ENCODE measurements at places on chromosomes 2 and 18. TPM values are rescaled to one million over a fixed set of nuclear protein-coding genes. Genes with fewer than 3 reads are reported as not detected.

DAW1 gene
- total RNA-seq, result not detected

TMEM17 gene
- total RNA-seq, result 2.4 TPM

ZBTB7C gene
- total RNA-seq, result 0.15 TPM

TFPI gene
- 12.9 TPM for total RNA-seq

ZNF804A gene
- not detected for total RNA-seq

SPOPL gene
- total RNA-seq, result 13.3 TPM

VIL1 gene
- total RNA-seq, result not detected

C2orf78 gene
- total RNA-seq, result 0.06 TPM

DQX1 gene
- 0.71 TPM for total RNA-seq

ABCG5 gene
- total RNA-seq, result not detected

ALKAL2 gene
- not detected for total RNA-seq

CRYGC gene
- total RNA-seq, result not detected

IRS1 gene
- total RNA-seq, result 13.0 TPM

MAIP1 gene
- total RNA-seq, result 14.0 TPM

ZNF2 gene
- total RNA-seq, result 5.1 TPM

ASPRV1 gene
- 0.30 TPM for total RNA-seq

ANKRD62 gene
- 0.15 TPM for total RNA-seq

KIF5C gene
- 53.0 TPM for total RNA-seq

BCL2 gene
- 4.9 TPM for total RNA-seq

CRACDL gene
- 0.07 TPM for total RNA-seq

- DNase-seq, result no peak
These were observed 74.7 kb upstream of the SNTG2 start for GRCh38 chr2:875687-876615.

GRCh38 chr2:85018049-85018447 lies 47.1 kb downstream of the KCMF1 start:
- DNase-seq, result no peak

GRCh38 chr2:105925390-105925789 lies 180.7 kb downstream of the NCK2 start:
- no peak for DNase-seq

- DNase-seq, result peak; percentile 33
These were observed 34.8 kb downstream of the SNTG2 start for GRCh38 chr2:985317-985898.

DNA sequence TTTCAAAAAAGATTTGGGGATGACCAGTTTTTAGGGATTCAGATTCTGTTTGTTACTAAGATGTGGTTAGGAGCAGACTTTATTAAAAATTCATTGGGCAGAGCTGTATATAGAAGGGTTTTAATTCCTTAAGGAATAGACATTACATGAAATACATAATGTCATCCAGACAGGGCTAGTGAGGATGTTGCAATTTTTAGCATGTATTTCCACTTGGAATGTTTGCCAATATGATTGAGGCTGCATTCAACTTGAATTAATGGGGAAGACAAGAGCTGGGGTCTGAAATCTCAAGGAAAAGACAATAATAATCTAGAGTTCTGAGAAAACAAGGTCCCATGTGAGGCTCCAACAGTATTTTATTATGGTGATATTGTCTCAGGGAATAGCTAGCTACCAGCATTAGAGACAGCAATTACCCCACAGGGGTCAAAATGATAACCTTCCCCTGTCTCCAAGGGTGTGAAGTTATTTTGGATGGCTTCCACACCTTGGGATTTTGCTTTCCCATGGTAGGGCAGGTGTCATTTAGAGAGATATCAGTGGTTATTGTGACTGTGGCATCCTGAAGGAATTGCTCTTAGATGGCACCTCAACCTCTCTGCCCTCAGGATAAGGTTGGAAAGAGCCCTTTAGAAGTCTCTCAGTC lies 60.2 kb downstream of the VSNL1 start:
- no peak for DNase-seq

GRCh38 chr2:30691091-30691947 lies 115.9 kb downstream of the CAPN13 start:
- no peak for DNase-seq

GRCh38 chr2:177265824-177266817 lies 1.6 kb upstream of the NFE2L2 start:
- no peak for DNase-seq

DNA sequence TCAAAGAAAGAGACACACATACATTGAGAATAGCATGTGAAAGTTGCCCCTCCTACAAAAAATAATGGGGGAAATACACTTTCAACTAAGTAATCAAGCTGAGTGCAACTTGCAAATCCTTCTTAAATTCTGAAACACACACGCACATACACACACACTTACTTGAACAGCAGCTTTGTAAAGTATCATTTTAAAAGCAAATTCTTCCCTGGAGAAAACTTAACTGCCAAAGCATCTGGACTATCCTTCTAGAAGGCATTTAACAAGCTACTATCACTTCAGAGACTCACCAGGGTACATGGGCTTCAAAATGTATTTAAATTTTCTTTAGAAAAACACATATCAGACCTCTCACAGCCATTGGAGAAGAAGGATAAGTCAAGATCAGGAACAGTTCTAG lies 15.3 kb downstream of the GAREM1 start:
- DNase-seq, result no peak

DNA sequence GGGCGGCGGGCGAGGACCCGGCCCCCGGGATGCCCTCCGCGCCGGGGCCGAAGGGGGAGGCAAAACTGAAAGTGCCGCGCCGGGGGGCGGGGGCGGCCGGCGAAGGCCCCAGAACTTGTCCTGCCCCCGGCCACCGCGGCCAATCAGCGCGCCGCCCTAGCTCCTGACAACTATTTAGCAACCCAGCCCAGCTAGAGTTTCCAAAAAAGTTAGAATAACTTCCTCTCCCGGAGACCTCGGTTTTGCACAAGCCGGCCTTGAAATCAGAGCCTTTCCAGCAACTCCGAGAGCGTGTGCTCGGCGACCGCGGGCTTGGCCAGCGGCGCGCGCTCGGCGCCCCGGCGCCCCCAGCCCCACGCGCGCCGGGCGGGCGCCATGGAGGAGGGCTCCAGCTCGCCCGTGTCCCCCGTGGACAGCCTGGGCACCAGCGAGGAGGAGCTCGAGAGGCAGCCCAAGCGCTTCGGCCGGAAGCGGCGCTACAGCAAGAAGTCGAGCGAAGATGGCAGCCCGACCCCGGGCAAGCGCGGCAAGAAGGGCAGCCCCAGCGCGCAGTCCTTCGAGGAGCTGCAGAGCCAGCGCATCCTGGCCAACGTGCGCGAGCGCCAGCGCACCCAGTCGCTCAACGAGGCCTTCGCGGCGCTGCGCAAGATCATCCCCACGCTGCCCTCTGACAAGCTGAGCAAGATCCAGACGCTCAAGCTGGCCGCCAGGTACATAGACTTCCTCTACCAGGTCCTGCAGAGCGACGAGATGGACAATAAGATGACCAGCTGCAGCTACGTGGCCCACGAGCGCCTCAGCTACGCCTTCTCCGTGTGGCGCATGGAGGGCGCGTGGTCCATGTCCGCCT lies at the start of gene TWIST2:
Gene TWIST2 (plus strand): TSS at position 245 of the 850 bp plus-strand sequence. CDS start 131 bp downstream, at position 376.
- peak; percentile 78 for DNase-seq

- no peak for DNase-seq
These were observed 119.0 kb upstream of the KLHL14 start for GRCh38 chr18:32891797-32892196.

- DNase-seq, result no peak
These were observed 14.1 kb upstream of the MEX3C start for GRCh38 chr18:51211552-51211951.

- DNase-seq, result no peak
These were observed 204.3 kb downstream of the DNAH7 start for GRCh38 chr2:195864316-195864715.

DNA sequence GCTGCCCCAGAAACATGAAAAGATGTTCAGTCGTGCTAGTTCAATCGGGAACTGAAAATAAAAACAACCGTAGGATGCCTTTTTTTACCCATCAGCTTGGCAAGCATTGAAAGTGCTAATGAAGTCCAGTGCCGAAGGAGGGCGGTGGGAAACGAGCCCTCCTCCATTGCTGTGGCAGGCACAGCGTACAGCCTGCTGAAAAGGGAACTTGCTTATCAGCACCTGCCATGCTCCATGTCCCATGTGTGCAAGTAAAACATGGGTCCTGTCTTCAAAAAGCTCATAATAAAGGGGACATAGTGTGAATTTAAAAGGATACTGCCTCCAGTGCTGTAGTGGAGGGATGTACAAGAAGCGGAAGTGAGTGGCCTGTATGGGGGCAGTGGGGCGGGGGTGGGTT lies 82.4 kb downstream of the ARMC9 start:
- DNase-seq, result no peak

DNA sequence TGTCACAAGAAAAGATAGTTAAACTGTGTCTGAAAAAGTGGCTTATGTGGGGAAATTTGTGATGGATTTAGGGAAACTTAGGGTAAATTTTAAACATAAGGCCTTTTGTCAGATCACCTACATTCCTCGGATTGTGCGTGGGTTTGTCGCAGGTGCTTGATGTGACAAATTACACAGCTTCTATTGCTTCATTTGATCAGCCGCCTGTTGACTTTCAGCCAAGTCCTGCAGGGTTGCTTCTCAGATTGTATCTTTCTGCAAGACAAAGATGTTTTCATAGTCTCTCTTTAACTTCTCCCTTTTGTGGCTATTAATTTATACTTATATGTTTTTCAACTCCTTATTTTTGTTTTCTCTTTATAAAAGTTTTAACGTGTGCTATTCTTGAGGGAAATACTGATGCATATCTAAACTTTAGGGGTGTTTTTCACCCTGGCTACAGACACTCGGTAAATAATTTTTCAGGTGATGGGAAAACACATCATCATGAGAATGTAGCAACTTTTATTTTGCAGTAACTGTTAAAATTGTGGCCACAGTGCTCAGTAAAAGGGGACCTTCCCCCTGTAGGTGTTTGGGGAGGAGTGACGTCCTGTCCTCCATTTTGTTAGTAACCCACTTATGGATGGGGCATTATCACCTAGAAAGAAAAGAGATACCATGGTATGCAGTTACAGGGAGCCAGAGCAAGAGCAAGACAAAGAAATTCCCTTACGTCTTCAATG lies 31.4 kb downstream of the GALM start:
- DNase-seq, result no peak

DNA sequence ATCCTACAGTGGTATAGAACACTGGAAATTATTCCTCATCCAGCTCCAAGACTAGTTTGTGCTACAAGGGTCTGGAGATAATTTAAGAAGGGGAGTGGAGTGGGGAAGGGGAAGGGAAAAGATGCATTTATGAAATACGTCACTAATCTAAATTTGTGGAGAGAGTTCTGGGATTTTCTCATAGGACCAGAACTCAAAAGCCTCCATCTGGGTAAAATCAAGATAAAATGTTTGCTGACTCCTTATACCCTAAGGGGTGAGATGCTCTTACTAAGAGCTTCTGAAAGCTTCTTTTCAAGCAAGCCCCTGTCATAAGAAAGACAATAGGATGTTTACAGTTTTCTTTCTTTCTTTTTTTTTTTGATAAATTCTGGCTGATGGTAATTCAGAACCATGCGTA lies 88.5 kb upstream of the RBMS1 start:
- DNase-seq, result no peak

GRCh38 chr2:139165041-139165440 lies 384.9 kb upstream of the NXPH2 start:
- no peak for DNase-seq

GRCh38 chr2:127218812-127219170 lies 1.3 kb downstream of the CYP27C1 start:
- no peak for DNase-seq

GRCh38 chr18:78410094-78410786 lies 569.4 kb upstream of the SALL3 start:
- DNase-seq, result no peak

DNA sequence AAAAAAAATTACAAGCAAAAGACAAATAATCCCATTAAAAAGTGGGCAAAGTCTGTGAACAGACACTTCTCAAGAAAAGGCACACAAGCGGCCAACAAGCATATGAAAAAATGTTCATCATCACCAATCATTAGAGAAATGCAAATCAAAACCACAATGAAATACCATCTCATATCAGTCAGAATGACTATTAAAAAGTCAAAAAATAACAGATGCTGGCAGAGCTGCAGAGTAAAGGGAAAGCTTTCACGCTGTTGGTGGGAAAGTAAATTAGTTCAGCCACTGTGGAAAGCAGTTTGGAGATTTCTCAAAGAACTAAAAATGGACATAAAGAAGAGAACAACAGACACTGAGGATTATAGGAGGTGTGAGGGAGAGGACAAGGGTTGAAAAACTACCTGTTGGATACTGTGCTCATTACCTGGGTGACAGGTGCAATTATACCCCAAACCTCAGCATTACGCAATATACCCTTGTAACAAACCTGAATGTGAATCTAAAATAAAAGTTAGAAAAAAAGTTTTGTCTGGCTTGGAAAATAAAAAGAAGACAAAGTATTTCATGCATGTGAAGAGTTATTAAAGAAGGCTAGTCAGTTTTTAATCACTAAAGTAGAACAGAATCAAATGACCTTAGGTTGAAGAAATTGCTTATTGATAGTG lies 8.7 kb upstream of the ACSL3 start:
- no peak for DNase-seq

DNA sequence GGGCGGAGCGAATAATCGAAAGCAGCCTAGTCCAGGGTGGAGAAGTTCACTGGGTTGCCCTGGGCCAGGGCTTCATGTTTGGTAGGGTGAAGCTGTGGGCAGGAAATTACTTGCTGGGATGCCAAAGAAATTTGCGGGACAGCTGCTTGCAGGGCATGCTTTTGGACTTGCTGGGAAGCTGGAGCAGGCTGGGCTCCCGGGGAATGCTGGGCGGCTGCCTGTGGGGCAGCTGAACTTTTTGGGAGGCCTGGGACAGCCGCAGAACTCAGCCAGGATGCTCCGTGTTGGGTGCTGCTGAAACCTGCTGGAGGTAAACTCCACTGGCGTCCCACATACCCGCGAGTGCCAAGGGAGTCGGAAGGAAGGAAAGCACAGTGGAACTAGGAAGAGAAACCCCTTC lies 31.9 kb downstream of the ASB1 start:
- DNase-seq, result no peak

GRCh38 chr2:150572961-150573395 lies 85.5 kb upstream of the RND3 start:
- DNase-seq, result no peak

GRCh38 chr2:127897531-127898211 lies 11.9 kb upstream of the AMMECR1L start:
- DNase-seq, result no peak

- DNase-seq, result no peak
These were observed 256.4 kb downstream of the TFCP2L1 start for GRCh38 chr2:121028577-121028976.

GRCh38 chr18:48693625-48694262 lies 154.9 kb downstream of the CTIF start:
- DNase-seq, result no peak

All from neural progenitor cell (in vitro differentiated cells).